ENCODE measurements at places on chromosomes 16 and 17.

DNA sequence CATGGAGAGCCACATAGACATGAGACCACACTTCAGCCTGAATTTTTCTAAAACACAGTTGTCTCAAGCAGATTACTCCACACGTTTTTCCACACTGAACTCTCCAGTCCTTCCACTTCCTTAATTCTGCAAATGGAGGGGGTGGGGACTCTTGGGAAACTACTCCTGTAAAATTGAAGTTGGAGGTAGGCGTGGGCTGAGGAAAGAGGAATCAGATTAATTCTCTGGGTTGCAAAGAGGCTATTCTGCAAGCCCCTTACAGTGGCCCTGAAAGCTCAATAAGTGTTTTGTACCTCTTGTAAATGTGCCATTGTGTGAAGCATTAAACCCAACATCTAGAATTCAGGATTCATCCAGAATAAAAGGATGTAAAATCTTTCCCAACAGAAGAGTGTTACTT, 9.6 kb downstream of the MARVELD3 start:
- DNase-seq: no peak

DNA sequence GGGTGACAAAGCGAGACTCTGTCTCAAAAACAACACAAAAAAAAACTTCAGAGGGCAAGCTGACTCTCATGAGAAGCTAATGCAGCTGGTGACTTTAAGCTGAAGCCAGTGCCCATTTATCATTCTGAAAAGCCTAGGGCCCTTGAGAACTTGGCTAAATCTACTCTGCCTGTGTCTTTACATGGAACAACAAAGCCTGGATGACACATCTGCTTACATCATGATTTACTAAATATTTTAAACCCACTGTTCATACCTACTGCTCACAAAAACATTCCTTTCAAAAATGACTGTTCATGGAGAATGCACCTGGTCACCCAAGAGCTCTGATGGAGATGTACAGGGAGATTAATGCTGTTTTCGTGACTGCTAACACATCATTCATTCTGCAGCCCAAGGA, 6.1 kb upstream of the ALOX12 start:
- DNase-seq: no peak

- no peak for DNase-seq
Observed at GRCh38 chr17:3656755-3657587, 11.4 kb downstream of the TAX1BP3 start.

DNA sequence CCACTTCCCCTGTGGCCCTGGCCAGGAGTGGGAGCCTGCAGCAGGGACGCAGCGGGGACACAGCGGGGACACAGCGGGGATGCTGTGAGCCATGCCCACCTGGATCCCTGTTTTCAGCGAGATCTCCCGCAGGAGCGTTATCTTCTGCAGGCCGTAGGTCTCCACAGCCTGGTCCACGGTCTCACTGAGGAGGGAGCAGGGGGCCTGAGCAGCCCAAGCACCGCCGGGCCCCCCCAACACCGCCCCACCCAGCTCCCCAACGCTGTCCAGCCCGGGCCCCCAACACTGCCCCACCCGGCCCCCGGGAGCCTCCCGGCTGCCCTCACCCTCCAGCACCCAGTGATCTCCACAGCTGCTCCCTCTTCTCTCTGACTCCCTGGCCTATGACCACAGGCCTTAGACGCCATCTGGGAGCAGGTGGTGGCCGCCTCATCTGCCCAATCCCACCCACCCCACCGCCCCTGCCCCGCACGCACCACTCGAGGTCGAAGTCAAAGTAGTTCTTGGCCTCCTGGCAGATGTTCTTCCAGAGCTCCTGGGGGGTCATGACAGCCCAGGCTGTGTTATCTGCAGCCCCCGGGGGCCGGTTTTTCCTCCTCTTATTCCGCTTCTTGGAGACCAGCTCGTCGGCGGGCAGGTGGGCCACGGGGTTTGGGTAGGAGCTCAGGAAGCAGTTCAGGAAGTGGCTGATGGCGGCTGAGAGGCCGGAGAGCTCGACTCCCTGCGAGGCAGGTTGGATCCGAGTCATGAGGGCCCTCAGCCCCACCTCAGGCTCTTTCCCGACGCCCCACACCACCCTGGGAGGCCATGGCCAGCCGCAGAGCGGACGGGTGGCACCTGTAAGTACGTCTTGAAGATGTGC, 17.0 kb downstream of the CLUH start:
- DNase-seq: peak; percentile 25

DNA sequence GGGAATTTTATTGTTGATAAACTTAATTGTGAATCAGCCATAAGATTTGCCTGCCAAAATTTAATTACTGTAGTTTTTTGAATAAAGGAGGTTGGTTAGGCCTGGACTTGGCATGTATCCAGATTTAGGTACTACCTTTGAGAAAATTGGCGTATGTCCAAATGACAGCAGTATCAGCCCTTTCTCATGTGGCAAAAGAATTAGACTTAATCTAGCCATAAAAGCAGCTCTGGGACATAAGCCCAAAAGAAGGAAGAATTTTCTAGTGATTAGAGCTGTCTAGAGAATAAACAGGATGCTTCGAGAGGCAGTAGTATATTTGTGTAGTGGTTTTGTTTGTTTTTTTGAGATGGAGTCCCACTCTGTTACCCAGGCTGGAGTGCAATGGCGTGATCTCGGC, 27.7 kb downstream of the PPM1E start:
- no peak for DNase-seq

GRCh38 chr17:48575673-48576478, 2.3 kb downstream of the HOXB4 start:
- DNase-seq: no peak

- no peak for DNase-seq
Observed at GRCh38 chr16:21656795-21657768, 4.7 kb upstream of the IGSF6 start.

DNA sequence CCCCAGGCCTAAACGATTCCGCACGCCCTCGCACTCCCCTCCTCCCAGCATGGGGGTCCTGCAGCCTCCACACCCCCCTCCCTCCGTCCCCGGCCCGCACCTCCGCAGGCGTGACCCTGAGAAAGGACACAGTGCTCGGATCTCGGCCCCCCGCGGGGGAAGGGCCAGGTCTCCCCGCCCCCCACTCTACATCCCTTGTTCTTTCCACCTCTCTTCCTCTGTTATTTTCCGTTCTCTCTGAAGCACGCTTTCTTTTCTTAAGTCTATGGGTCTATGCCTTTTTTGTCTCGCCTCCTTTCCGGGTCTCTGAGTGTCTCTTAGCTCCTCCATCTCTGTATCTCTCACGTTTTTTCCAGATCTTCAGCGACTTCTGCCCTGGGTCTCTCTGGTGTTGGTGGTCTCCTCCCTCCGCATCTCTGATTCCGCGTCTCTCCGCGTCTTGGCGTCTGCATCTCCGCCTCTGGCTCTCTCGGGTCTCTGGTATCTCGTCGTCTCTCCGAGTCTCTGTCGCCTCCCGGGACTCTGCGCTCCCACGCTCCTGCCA, 2.1 kb upstream of the HES7 start:
- DNase-seq: no peak

- peak; percentile 47 for DNase-seq
Observed at GRCh38 chr17:41367426-41368075, 2.1 kb downstream of the KRT33B start.

DNA sequence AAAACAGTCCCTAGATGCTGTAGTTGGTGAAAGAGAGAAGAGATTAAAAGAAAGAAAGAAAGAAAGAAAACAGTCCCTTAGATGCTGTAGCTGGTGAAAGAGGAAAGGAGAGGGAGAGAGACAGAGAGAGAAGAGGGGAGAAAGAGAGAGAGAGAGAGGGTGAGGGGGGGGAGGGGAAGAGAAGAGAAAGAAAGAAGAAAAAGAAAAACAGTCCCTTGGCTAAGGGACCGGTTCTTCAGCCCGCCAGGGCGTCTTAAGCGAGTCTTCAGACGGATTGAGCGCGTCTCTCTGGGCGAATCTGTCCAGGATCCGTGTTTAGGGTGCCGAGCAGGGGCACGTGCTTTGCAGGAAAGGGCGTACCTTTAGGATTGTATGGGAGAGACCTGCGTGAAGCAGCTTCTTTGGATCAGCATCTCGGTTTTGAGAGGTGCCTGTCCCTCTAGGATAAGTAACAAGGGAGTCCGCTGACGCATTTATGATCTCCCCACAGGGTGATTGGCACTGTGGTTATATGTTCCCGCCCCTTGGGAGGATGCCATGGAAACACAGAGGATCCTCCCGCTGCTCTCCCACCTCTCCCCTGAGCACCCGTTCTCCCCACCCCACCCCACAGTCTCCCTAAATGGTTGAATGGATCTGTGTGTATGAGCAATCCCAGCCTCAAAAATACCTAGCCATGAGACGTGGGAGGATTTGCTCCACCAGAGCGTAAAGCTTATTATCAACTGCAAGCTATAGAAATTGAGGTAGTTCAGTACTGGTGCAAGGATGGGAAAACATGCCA, 16.7 kb downstream of the GNGT2 start:
- DNase-seq: no peak

GRCh38 chr17:57410169-57410568, 153.8 kb downstream of the MSI2 start:
- no peak for DNase-seq

DNA sequence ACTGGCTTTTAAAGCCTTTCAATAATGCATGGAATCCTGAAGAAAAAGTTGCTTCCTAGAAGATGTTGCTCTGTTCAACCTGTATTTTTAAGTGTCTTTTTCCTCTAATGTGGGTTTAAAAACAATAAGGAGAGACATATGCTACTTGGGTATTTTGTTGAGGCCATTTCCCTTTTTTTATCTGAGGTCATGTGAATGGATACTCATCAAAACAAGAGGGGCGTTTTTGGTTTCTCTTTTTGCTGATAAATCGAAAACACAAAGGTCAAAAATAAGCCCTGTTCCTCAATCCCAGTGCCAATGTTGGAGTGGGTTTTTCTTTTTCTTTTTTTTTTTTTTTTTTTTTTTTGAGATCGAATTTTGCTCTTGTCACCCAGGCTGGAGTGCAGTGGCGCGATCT, 468.0 kb upstream of the RBFOX1 start:
- no peak for DNase-seq

GRCh38 chr16:10957771-10958482, 13.6 kb downstream of the CLEC16A start:
- DNase-seq: no peak

DNA sequence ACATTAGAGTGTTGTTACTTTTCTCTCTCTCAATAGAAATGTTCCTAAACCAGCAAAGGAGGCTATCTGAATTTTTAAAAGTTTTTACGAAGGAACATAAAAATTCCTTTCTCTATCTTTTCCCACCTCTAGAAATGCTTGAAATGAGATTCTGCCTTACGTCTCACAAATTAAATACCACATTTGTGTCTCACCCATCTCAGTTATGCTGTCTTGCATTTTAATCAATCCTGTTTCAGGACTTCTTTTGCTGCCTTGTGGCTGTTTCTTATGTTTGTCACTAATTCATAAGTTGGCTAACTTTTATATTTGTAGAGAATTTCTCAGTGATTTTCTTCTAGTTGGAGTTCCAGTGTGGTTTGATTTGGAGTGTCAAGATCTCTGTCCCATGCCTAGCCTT, 3.5 kb downstream of the OMG start:
- no peak for DNase-seq

DNA sequence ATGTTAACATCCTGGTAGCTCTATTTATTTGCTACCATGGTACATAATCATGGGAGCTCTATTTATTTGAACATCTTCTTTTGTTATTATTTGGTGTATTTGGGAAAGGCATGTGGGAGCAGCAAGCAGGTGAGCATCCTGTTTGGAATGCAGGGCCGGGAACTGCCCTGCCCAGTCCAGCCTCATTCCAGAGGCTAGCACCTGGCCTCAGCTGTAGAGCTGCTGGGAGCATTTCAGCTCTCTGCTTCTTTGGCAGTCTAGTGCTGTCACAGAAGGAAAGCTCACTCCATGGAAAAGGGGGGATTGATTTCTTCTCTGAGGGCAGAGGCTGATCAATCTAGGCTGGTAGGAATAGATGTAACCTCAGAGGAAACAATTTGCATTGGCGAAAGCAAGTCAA, 112.5 kb downstream of the WWOX start:
- no peak for DNase-seq

DNA sequence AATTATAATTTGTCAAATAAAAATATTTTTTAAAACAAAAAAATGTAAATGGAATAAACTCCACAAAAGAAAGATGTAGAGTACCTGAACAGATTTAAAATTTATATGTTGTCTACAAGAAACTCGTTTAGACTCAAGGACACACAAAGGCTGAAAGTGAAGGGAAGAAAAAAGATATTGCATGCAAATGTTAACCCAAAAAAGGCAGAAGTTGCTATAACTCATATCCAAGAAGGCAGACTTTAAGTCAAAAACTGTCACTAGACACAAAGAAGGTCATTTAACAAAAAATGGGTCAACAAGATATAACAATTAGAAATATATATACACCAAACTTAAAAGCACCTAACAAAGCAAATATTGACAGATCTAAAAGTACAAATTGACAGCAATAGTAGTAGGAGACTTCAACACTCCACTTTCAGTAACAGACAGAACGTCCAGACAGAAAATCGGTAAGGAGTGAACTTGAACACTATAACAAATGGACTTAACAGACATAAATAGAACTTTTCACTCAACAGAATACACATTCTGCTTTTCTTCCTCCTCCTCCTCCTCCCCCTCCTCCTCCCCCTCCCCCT, 40.8 kb upstream of the MYLK3 start:
- no peak for DNase-seq

DNA sequence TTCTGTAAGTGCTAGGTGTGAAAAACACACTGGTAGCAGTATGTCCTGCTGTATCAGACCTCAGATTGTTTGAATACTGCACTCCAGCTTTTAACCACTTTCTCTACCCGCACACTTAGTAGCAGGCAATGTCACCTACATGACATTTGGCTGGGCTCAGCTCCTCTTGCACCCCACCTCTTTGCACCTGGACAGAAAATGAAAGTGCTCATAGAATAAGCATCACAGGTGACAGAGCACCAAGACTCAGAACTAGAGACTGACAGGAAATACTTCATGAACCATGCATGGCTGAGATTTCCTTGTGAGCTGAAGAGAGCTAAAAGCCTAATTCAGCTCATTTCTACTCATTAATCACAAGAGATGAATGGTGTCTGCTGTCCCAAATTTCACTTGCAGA, 1014.2 kb upstream of the CDH8 start:
- DNase-seq: no peak

DNA sequence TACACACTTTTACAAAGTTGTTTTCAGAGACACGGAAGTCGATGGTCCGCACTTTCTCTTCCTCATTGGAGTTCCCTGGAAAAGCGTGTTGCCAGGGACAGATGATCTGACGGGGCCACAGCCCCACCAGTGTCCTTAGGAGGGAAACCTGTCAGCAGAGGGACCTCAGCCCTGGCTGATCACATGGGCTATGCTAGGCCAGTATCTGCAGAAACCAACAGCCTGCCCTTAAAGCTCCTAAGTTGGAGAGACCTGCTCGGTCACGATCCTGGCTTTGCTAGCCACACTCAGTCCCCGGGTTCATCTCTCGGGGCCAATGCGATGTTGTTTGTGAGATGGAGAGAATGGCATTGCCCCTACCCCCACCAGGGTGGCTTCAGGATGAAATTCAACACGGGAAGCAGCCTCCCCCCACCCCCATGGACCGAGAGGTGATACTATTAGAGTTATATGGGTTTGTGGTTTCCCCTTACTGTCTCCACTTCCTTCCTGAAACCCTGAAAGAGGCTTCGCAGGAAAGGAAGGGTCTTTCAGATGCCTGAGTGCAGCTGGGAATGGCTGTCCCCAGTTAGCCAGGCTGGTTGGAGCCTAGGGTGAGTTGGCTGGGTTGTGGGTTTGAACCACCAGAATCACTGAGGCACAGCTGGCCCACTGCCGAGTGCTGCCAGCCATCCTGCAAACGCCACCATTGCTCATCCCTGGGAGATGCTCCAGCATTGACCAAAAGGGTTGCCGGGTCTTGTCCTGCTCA, 16.6 kb downstream of the RMI2 start:
- DNase-seq: no peak

All from 8988T (cell line).